ENCODE measurements at places on chromosomes 12 and 14.

DNA sequence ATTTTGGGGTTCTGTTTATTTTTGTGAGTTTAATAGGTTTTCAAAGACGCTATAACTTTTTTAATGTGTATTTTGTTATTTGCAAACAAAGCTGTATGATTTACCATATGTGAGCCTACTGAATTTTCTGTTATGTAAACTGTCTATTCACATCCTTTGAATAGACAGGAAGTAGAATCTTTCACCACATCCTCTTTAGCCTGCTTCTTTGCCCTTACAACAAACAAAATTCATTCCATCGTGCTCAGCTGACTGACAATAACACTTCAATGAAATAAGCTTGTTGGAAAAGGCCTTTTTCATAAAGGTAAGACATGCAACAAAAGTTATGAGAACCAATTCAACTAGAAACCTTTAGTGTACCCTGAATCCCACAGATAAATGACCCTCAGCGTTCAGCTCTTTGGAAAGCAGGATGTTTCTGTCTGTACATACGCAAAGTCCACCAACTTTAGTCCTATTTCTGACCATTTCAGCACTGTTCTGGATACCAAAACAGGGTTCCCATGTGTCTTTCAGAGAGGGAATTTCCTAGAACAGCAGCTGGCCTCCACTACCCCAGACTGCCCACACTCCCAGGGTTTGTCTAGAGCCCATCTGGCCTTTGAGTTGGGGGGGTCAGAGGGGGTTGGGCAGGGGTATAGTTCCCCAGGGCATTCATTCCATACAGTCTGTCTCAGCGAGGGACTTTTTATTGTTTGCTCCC, 71.3 kb downstream of the DUSP6 start:
- DNase-seq = no peak

DNA sequence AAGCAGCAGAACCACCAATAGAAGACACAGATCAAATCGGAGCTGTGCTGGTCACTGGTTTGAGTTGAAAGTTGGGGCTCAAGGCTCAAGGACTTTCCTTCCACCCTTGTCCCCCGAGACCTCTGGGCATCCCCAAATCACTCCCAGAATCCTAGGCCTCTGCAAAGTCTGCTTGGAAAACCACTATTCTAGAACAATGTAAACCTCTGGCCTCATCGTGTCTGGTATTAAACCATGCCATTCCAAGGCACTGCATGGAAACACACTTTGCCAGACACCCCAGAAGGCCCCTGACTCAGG, 288.0 kb downstream of the DPF3 start:
- DNase-seq = no peak

DNA sequence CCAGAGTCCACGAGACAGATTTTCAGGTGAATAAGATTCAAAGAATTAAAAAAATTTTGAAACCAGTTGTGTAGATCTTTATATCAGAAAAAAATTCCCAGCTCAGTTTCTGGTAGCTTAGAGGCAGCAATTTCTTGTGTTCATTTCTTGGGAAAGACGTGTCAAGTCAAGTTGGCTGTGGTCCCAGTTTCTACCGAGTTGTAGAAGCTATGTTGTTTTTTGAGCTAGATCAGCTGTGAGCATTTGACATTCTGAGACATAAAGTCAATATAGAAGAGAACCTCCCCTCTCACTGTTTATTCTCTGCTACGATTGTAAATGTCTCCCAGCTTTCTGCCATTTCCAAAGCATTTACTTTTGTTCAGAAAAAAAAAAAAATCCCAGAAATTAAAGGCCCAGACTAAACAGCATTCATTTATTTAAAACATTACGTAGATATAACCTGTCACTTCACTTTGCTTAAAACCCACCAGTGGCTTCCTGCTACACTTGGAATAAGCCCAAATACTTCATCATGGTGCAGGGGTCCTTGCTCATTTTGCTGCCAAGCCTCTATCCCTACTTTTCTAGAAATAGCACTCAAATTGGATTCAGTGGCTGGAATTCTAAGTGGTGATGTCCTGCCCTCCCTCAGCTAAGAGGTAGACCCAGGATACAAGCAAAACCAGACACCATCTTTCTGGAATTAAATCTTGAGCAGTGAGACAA, 20.6 kb upstream of the PYGL start:
- DNase-seq = no peak

GRCh38 chr14:43132441-43132840, 1374.6 kb downstream of the FSCB start:
- no peak for DNase-seq

GRCh38 chr12:34405286-34406227, 383.3 kb downstream of the ALG10 start:
- no peak for DNase-seq

GRCh38 chr12:96427269-96427729, 27.1 kb upstream of the CDK17 start:
- no peak for DNase-seq

Measured in activated CD4-positive, CD25-positive, alpha-beta regulatory T cell (primary cell).